ENCODE measurements at places on chromosomes 12 and 14. TPM values are rescaled to one million over a fixed set of nuclear protein-coding genes. Genes with fewer than 3 reads are reported as not detected.

The CCND2 gene
- total RNA-seq = 362 TPM

The STXBP6 gene
- total RNA-seq = 0.65 TPM

The BMP4 gene
- total RNA-seq = 20.1 TPM

The KRT82 gene
- not detected for total RNA-seq

The MMP14 gene
- total RNA-seq = 213 TPM

The RDH5 gene
- total RNA-seq = 7.4 TPM

The RTL1 gene
- 2.0 TPM for total RNA-seq

The DIO2 gene
- 0.18 TPM for total RNA-seq

The GATC gene
- 33.2 TPM for total RNA-seq

The HHIPL1 gene
- total RNA-seq = 3.4 TPM

The RNASE7 gene
- not detected for total RNA-seq

The PLEKHH1 gene
- 94.1 TPM for total RNA-seq

The KLRC2 gene
- not detected for total RNA-seq

The KCNA5 gene
- 0.09 TPM for total RNA-seq

The PARP11 gene
- total RNA-seq = 19.1 TPM

The SLC4A8 gene
- 29.7 TPM for total RNA-seq

The REP15 gene
- total RNA-seq = 0.68 TPM

The CIT gene
- 57.3 TPM for total RNA-seq

The GPR84 gene
- not detected for total RNA-seq

The PUS7L gene
- 12.9 TPM for total RNA-seq

The SLC25A47 gene
- total RNA-seq = not detected

The CYP46A1 gene
- 0.46 TPM for total RNA-seq

The TMEM229B gene
- 1.1 TPM for total RNA-seq

The IL22 gene
- total RNA-seq = not detected

The RERG gene
- total RNA-seq = 1.4 TPM

The MUCL1 gene
- total RNA-seq = not detected

The PLD4 gene
- total RNA-seq = not detected

The PTCSC3 gene
- not detected for total RNA-seq

The NEUROD4 gene
- not detected for total RNA-seq

The FOXG1 gene
- 0.07 TPM for total RNA-seq

The GNB3 gene
- total RNA-seq = 3.6 TPM

The KRT6C gene
- not detected for total RNA-seq

The PTPRQ gene
- total RNA-seq = not detected

The GPR162 gene
- 14.7 TPM for total RNA-seq

The CLEC12A gene
- total RNA-seq = not detected

The AGAP2 gene
- 0.08 TPM for total RNA-seq

The ARG2 gene
- total RNA-seq = 19.4 TPM

The PHLDA1 gene
- total RNA-seq = 16.2 TPM

The IL26 gene
- not detected for total RNA-seq

The ADCY4 gene
- not detected for total RNA-seq
